ENCODE measurements at places on chromosomes 13 and 19.

DNA sequence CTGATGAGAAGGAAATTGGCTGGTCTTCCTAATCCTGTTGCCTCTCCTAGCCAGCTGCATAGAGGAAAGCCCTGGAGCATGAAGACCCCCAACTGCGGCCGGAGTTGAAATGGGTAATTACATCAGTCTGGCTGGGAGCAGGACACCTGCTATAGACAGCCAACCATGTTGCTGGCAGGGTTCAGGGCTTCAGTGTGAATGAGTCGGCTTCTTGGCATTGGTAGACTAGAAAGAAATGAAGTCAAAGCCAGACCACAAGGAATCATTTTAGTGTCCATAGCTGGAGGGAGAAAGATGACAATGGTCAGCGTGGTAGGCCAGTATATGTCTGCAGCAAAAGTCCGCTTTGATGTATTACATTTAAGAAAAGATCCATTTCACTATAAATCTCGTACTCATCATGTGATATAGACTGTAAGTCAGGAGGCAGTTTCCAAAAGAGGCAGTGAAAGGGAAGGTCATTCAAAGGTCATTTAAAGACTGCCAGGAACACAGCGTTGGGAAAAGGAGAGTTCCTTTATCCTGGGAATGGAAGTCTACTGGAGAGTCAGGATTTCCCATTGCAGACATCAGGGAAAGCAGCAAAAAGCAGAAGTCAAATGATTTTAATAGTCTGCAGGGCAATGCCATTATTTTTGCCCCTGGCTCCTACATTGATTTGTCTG, 262.7 kb downstream of the DNAJC15 start:
- peak; percentile 63 for DNase-seq

DNA sequence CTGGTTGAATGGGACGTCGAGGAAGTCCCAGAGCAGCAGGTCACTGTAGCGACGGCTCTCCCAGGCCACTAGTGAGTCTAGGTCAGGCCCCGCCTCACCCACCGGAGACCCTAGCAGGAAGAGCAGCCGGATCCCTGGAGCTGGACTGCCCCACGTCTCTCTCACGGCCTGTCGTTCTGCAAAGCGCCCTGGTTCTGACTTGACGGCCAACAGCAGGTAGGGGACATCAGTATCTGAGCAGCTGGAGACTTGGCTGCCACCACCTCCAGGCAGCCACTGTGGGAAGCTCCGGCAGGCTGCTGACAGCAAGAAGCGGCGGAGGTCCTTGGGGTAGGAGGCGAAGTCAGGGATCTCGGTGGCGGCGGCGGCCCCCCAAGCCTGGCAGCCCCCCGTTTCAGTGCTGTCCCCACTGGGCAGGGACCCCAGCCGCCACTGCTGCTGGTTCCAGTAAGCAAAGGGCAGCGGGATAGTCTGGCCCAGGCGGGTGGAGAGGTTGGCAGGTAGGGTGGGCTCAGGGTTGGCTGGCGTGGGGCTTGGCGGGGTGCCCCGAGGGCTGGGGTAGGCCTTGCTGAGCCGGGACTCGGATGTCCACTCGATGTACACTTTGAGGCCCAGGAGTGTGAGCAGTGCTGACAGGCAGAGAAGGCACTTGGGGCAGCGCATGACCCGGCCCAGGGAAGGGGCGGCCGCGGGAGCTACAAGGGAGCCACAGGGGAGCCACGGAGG, 895 bp downstream of the B3GNT8 start:
- DNase-seq = no peak

GRCh38 chr13:52713894-52714293, 25.7 kb downstream of the CNMD start:
- DNase-seq = no peak

GRCh38 chr13:98450026-98450425, 126.9 kb downstream of the STK24 start:
- no peak for DNase-seq

DNA sequence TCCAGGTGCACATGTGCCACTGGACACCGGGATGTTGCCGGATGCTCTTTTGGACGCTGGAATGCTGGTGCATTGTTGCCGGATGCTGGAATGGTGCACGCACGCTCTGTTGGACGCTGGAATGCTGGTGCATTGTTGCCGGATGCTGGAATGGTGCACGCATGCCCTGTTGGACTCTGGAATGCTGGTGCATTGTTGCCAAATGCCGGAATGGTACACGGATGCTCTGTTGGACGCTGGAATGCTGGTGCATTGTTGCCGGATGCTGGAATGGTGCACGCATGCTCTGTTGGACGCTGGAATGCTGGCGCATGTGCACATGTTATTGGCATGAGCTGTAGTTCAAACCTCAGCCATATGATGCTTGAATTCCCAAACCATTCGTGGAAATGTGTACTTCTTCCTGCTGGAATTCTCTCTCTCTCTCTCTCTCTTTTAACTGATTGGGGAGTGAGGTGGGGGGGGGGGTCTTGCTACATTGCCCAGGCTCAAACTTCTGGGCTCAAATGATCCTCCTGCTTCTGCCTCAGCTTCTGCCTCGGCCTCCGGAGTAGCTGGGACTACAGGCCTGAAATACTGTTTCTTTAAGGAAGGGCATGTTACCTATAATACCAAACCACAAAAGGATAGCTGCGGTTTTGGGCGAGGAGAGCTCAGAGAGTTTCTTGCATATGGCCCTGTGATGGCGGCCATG, 1.2 kb upstream of the MCF2L start:
- no peak for DNase-seq

GRCh38 chr13:26378116-26378515, 124.2 kb downstream of the CDK8 start:
- no peak for DNase-seq

DNA sequence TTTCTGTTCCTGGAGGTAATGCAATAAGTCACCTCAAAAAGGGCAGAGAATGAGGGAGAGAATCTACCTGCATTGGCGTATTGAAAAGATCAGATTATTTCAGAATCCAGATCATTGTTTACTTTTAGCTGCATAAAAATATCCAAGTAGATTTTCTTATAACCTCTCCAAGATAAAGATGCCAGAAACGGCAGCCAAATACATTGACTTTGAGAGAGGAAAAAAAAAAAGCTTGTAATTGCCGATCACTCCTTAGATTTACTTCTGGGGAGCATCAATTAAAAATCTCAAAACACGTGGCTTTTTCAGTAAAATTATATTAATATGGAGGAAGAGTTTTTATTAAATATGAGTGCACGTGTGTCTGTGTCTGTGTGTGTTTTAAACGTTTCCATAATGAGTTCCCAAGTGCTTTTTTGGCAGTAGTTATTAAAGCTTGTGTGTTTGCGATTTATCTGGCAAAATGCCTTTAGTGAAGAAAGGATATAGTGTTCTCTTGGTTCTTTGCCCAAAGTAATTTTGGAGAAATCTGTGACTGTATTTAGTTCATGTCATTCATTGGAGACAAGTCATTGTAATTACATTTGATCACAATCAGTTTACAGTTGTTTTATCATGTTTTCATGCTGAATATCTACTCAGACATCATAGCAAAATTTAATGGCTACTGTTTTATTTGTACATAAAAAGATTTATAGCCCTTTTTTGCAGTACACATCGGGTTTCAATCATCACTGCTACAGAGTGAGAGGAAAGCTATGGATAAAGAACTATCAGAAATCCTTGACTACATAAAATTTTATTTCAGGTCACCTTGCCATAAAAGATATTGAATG, 176.1 kb downstream of the TM9SF2 start:
- no peak for DNase-seq

DNA sequence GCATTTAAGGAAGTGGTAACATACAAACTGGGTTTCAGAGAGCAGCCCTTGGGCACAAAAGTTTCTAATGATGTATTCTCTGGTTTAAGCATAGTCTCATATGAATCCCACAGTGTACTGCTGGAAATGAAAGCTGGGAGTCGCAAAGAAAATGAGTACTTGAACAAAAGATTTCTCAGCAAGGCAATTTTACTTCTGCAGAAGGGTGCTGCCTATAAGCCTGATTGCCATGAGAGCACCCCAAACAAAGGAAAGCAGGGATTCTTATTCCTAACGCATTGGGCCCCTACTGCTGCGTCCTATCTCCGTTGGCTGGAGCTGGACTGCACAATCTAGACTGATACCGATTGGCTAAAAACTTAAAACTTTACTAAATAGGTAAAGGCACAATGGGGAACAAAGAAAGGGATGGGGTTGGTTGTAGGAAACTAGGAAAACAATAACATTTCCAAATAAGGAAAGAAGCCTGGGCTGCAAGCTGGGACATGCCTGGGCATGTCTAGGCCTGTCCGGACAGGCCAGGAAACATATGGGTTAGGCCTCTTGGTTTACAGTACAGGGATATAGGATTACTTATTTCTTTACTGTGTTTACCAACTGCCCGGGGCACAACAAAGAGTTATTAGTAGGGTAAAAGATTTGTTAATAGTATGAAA, 27.4 kb upstream of the VN1R4 start:
- no peak for DNase-seq

- no peak for DNase-seq
These were observed 15.9 kb upstream of the SLC35E1 start for GRCh38 chr19:16587833-16588823.

- no peak for DNase-seq
These were observed 6.0 kb downstream of the SYCE2 start for GRCh38 chr19:12913011-12913561.

GRCh38 chr19:18469069-18469846, 31.3 kb upstream of the ISYNA1 start:
- no peak for DNase-seq
